Caki2 (cell line): ENCODE measurements at places on chromosomes 11 and 22. TPM values are rescaled to one million over a fixed set of nuclear protein-coding genes. Genes with fewer than 3 reads are reported as not detected.

DNA sequence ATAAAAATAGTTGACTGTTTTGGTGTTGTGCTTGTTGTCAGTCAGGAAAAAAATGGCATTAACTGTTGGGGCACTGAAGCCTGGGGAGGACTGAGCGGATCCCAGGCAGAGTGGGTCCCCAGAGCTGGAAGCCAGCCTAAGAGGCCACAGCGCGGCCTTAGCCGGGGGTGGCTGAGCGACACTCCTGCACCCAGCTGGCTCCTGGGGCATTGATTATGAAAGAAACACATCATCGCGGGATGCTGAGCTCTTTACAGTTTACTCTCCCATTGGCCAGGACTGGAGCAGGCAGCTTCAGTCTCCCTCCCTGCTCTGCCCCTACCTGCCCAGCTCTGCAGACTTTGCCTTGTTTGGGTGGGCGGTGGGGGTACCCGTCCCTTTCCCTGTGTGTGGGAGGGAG is 121.5 kb downstream of the ST3GAL4 start:
- no peak for DNase-seq

DNA sequence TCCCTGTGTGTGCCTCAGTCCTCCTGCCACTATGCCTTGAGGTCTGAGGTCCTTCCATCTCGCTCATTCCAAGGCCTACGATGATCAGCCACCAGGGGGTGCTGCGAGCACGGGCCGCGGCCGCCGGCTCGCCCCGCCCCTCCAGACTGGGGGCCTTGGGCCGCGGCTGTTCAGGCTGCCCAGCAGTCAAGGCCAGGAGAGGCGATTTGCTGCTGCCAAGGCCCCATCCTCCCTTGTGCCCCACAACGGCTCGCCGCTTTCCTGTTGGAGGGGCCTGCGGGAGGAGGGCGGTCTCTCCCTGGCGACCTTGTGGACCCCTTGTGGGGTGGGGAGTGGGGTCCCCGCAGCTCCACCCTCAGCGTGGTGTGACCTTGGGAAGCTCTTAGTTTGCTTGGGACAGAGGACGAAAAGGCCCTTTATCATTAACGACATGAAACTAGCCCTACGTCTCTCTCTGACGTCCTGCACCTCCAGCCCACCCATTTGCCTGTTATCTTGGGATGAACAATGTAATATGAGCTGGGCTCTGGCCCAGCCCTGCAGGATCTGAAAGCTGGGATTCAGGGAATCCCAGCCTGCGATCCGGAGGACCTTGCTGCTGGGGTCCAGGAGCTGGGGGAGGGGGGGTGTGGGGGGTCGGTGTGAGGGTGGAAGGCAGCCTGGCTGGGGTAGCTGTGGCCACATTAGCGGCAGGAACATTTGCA is 5.3 kb upstream of the GALR3 start:
- DNase-seq: peak; percentile 75

- DNase-seq: no peak
Measured at GRCh38 chr11:77056814-77057402, 9.9 kb upstream of the CAPN5 start.

DNA sequence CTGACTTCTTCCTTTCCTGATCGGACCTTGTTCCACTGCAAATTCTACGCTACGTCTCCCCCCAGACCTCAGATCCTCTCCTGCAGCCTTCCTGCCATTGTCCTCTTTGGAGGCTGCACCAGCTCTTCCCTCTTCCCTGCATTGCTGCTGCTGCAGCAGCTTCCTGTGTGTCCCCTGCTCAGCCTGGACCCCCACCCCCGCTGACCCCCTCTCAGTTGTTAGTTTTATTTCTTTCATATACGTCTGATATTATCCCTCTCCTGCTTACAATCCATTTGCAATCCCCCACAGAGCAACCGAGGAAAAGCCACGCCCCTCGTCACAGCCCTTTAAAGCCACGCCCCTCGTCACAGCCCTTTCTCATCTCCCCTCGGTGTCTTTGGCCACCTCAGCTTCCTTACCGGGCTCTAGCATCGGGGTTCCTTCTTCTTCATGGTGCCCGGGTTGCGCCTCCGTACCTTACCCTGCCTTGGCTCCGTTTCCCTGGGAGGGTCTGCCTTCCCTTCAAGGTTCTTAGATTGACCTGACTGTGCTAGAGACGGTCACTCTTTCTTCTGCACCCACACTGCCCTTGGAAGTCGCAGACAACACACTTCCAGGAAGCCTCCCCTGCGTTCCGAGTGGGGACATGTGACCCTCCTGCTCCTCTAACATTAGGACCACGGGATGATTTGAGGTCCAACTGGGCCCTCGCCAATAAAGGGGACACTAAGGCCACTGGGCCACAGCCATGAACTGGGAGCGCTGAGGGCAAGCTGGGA is 4.8 kb downstream of the MRGPRG start:
- no peak for DNase-seq

Gene FDXACB1
- 0.30 and 2.1 TPM in 2 replicates for total RNA-seq

Gene RAB3IL1
- 7.5 and 9.6 TPM in 2 replicates for total RNA-seq

Gene MYRF
- 2.5 and 7.4 TPM in 2 replicates for total RNA-seq
